ENCODE measurements at places on chromosomes 6 and 20.

- DNase-seq, result no peak
Observed at GRCh38 chr20:24828992-24829648, 119.9 kb upstream of the CST7 start.

GRCh38 chr20:59131551-59132285, 31.9 kb upstream of the ZNF831 start:
- no peak for DNase-seq

DNA sequence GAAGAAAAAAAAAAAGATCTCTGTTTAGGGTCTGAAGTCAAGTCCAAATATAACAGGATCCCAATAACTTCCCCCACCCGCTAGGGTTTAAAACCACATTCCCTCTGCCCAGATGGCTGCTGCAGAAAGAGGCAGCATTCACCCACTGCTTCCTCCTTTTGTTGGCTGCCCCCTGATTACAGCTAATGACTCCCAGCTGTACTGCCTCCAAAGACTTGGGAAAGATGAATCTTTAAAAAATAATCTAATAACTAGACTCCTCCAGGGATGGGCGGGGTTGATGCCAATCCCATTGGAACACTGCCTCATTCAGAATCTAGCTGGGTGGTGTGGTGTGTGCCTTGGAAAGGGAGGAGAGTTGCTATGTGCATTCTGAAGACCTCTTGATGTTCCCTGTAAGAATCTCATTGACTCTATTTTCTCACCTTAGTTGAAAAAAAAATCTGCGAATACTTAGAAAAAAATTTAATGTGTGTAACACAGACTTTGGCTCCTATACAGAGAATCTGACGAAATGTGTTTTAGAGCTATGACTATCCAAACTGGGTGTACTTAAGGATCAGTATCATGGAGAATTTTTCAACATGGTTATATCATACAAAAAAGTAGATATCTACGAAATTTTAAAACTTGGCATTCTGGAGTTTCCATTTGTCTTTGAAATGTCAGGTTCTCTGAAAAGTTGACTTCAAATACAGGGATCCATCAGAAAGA, 174.0 kb downstream of the RNF144B start:
- DNase-seq, result no peak

DNA sequence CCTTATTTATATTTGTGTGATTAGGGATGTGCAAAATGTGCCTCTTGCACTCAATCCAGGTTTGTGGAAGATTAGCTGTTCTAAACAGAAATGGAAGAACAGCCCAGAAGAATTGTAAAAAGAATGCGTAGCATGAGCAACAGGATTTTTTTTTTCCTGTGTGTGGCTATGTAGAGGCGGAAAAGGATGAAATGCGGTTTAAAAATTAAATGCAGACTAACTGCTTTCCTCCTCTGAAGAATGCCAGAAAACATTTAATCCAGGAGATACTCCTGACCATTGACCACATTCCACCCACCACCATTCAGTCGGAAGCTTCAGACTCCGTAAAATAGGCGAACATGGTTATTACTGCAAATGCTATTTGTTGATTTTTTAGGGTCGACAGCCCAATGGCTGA, 83.4 kb downstream of the BMP6 start:
- DNase-seq, result no peak

GRCh38 chr6:170233286-170234205, 57.3 kb downstream of the DLL1 start:
- no peak for DNase-seq

Data from kidney glomerular epithelial cell (primary cell).